ENCODE measurements at places on chromosomes 3 and 15.

GRCh38 chr15:96870580-96870979 is 540.1 kb downstream of the NR2F2 start:
- DNase-seq = no peak

DNA sequence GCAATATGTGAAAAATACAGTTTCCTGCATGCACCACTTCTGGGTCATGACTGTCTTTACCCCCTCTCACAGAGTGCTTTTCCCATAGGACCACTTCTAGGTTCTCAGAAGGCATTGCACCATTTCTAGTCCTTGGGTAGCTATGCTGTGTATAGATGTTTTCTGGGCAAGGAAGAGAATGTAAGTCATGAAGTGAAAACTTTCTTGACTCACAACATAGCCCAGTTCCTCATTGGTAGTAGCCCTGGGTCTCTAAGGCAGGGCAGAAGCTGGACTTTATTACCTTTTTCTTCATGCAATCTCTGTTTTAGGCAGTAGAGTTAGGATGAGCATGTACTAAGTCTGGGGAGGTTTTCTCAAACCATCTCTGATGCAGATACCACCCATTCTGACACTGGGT is 203.1 kb downstream of the EPHB1 start:
- DNase-seq = no peak

DNA sequence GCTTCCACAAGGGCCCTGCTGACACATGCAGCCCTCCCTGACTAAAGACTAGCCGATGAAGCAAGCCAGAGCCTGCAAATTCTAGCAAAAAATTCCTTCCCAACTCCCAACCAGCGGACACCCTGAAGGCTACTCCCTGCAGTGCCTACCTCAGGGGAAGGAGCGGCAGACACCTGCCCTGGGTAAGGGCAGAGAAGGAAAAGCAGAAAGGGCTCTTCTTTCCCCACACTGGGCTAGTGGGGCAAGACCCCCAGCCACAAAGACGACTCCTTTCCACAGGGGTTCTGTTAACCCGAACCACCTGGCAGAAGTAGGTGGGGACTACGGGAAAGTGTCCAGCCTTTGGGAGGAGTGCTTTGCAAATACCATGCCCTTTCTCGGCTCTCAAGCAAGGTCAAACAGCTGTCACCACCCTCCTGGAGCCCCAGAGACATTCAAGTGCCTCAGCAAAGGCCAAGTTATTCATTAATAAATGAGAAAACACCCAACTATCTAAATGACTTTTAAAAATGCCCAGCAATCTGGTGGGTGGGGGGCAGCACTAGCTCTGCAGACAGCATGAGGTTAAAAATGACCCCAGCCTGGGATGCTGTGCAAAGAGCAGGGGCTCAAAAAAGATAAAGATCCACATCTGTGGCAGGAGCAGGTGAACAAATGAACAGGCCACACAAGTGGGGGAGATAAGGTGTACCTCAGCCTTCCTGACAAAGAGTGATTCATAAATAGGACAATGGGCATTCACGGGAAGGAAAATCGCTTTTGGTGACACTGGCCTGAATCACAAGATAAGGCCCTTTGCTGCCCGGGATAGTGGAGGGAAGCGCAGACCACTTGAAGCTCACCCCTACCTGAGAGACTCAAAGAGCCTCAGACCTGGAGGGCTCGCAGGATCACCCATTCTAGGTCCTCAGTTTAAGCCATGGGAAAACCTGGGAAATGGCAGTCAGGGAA is 33.0 kb downstream of the CCDC12 start:
- DNase-seq = no peak

- no peak for DNase-seq
Observed at GRCh38 chr15:70202756-70203155, 105.0 kb upstream of the TLE3 start.

DNA sequence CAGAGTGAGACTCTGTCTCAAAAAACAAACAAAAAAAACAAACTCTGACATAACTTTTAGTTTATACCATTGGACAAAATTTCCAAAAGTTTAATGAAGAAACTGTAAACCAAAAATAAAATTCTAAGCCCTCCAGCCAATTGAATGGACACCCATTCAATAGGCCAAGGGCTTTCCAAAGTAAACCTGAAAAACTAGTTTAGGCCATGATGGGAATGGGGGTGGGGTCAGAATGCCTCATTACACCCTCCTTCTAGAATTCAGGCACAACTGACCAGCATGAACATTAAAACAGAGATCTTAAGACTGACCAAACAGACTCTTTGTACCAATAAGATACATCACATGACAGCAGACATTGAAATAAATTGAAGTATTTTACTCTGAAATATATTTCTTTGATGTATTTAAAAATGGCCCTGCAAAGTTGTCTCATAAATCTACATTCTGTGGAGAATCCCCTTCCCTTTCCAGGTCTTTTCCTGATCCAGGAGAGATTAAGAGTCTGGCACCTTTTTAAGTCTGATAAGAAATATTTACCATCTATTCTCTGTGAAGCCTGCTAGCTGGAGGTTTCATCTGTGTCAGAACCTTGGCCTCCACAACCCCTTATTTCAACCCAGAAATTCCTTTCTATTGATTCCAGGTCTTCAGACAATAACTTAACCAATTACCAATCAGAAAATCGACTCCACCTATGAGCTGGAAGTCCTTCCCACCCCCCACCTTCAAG is 15.7 kb downstream of the THOC7 start:
- DNase-seq = no peak

DNA sequence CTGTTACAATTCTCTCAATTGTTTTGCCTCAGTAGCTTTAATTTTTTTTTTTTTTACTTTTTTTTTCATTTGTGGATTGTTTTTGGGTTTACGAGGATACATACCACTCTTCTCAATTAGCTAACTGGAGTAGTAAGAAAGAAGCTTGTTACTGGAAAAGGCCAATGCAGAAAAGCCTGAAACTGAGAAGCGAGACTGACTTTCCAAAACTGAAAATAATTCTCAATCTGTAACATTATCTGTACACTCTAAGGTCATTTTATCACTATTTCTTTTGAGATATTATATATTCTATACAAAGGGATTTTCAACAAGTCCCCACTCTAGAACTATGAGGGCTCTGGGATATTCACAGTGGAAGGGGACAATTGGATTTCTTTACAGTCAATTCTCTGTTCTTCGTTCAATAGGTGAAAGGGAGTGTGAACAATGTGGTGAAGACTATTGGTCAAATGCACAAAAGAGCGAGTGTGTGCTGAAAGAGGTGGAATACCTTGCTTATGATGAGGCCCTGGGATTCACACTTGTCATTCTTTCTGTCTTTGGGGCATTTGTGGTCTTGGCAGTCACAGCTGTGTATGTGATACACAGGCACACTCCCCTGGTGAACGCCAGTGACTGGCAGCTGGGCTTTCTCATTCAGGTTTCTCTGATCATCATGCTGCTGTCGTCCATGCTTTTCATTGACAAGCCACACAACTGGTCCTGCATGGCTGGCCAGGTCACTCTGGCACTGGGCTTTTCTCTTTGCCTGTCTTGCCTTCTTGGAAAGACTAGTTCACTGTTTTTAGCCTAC is 83.9 kb upstream of the KCNAB1 start:
- DNase-seq = no peak

DNA sequence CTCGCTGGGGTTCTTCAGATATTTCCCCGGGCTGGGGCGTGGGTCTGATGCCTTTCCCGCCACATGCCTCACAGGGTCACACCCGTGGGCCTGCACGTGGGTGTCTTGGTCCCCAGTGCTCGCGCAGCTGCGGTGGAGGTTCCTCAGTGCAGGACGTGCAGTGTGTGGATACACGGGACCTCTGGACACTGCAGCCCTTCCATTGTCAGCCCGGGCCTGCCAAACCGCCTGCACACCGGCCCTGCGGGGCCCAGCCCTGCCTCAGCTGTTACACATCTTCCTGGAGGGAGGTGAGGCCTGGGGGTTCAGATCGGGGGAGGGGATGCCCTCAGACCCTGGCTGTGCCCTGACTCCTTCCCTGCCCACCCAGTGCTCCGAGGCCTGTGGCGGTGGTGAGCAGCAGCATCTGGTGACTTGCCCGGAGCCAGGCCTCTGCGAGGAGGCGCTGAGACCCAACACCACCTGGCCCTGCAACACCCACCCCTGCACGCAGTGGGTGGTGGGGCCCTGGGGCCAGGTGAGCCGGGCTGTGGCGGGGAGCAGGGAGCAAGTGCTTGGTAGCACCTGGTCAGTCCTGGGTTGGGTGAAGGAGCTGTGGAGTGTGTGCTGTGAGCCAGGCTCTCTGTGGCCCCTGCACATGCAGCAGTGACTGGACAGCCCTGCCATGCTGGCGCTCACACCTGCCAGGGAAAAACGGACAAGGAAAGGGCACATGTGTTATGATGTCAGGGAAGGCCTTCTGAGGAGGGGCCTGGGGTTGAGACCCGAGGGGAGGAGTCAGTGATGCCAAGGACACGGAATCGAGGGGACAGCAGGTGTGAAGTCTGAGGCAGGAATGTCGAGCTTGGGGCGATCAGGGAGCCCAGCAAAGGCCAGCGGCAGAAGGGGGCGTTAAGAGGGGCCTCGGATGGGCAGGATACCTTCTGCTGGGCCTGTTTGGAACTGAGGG is 88.9 kb downstream of the TBC1D2B start:
- DNase-seq = no peak

GRCh38 chr3:8070011-8070410 is 431.6 kb upstream of the LMCD1 start:
- DNase-seq = no peak

- DNase-seq = no peak
Observed at GRCh38 chr3:122915300-122916055, 112.1 kb downstream of the SEMA5B start.

- no peak for DNase-seq
Observed at GRCh38 chr3:37862903-37863815, 1.5 kb downstream of the CTDSPL start.

GRCh38 chr15:47404877-47405276 is 312.4 kb upstream of the SEMA6D start:
- DNase-seq = no peak

DNA sequence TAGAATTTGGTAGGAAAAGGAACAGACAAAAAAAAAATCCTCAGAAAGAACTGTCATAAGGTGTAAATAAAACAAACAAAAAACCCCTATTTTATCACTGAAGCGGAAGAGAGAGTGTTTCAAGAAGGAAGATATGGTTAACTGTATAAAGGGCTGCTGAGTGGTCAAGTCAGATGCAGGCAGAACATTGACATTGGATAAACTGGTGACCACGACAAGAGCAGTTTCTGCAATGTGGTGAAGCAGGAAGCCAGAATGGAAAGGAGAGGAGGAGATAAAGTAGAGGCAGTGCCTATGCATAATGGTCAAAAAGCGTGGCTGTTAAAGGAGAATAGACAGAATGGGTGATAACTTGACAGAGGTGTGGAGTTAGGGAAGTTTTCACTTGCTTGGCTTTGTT is 75.3 kb downstream of the CYP19A1 start:
- no peak for DNase-seq

DNA sequence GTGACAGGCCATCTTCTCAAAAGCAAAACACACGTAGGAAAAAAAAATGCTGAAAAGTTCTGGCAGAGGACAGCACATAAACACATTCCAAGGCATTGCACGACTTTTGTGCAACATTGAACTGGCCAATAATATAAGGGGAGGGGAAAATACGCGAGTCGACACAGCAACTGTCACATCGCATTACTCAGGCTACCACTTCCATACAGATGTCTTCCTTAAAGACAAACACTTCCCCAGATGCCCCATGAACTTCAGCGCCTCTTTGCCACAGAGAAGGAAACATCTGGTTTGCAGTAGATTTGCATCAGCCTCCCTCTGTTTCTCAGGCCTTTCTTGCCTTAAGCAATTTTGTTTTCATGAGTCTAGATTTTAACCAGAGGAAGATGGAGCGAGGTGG is 144.4 kb upstream of the IGF1R start:
- no peak for DNase-seq
